Right renal pelvis (tissue), 4 donors: ENCODE measurements at places on chromosomes 16 and 17.

GRCh38 chr16:2874912-2875362 lies 8.1 kb upstream of the FLYWCH2 start:
- no peak for DNase-seq

GRCh38 chr17:31856750-31857149 lies 2.3 kb downstream of the COPRS start:
- no peak for DNase-seq

- DNase-seq, result no peak
Observed at GRCh38 chr16:5447734-5448133, 350.1 kb upstream of the EEF2KMT start.

DNA sequence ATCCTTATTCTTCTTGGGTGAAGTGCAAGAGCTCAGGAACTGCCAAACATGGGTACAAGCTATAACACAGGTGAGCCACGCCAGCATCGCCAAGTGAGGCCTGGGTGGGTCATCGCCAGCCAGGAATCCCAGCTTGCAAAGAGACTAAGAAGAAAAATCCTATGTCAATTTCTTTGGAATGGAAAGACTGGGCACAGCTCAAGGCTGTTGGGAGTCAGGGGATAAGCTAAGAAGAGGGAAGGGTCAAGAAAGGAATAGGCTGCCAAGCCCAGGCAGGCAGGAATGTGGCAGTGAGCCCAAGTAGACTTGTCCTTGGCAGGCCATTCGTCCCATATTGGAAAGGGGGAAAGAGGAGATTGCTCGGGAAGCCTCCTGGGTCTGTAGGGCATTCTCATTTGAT lies 191.4 kb upstream of the CDH5 start:
- DNase-seq, result no peak

DNA sequence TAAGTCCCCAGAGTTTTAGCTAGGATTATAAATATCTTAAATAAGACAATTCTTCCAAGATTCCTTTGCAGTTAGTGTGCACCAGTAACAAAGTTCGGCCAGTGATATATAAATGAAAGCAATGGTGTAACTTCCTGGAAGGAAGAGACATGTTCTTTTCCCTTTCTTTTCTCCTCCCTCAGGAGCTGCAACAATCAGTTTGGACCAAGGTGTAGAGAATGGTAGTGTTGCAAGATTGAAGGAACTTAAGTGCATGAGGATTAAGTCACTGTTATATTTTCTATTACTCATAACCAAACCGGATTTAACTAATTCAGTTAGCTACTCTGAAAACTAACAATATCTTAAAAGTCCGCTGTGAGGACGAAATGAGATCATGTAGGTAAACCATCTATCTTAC lies 68.9 kb upstream of the KCNJ16 start:
- DNase-seq, result no peak
